ENCODE measurements at places on chromosomes 13 and 19.

DNA sequence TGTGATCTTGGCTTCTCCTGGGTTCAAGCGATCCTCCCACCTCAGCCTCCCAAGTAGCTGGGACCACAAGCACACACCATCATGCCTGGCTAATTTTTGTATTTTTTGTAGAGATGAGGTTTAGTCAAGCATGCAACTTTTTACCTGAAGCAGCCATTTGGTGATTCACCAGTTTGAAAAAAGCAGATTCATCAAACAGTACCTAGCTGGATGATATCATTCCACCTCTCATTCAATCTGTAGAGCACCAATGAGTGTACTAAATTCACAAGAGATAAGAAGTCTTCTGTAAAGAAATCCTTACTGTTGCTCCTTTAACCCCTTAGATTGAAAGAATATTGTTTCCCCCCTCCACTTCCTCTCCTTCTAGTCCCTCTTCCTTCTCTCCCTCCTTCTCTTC lies 261.1 kb upstream of the RFC3 start:
- DNase-seq: peak; percentile 8

- no peak for DNase-seq
These were observed at the start of gene OR10H3 for GRCh38 chr19:15737722-15738121. Gene OR10H3, plus strand, starts transcription at chr19:15737985. Its CDS starts 3,408 bp downstream, at chr19:15741393.

GRCh38 chr13:25701304-25701703 lies 329.5 kb downstream of the ATP8A2 start:
- no peak for DNase-seq

GRCh38 chr19:55188625-55189024 lies 8.5 kb upstream of the SYT5 start:
- peak; percentile 68 for DNase-seq

- no peak for DNase-seq
These were observed 12.4 kb downstream of the DPRX start for GRCh38 chr19:53644061-53644816.

- no peak for DNase-seq
These were observed 37.3 kb upstream of the GTF2F2 start for GRCh38 chr13:45082964-45083363.

- DNase-seq: no peak
These were observed 501.5 kb downstream of the SUCLA2 start for GRCh38 chr13:47499358-47500150.

- DNase-seq: peak; percentile 49
These were observed 5.1 kb upstream of the KLF2 start for GRCh38 chr19:16319481-16319880.

- DNase-seq: no peak
These were observed 45.5 kb downstream of the IER2 start for GRCh38 chr19:13195678-13196077.

- no peak for DNase-seq
These were observed 261.6 kb downstream of the SLITRK1 start for GRCh38 chr13:83620530-83621220.

DNA sequence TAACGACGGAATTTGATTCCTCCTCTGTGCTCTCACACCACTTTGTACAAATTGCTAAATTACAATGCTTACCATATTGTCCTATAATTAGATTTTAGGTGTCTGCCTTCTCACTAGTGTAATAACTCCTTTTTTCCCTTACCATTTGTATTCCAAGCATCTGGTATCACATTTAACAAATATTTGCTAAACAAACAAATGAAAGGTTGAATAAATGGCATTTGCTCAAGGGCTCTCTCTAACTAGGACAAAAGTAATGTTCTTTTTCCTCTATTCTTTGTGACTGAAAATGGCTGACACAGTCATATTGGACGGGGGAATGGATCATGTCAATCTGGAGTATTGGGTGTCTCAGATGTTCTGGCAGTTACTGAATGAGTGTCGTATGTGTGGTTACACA lies 99.7 kb downstream of the ENOX1 start:
- no peak for DNase-seq

DNA sequence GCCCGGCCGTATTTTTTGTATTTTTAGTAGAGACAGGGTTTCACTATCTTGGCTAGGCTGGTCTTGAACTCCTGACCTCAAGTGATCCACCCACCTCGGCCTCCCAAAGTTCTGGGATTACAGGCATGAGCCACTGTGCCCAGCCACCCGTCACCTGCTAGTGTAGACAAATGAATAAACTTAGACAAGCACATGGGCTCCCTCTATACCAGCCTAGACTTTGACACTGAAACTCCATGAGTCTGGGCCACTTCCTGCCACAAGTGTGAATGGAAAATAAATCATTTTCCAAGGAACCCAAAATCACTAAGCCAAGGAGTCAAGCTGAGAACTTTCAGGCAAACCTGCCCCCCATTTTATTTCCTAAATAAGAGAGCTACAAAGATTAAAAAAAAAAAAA lies 27.0 kb upstream of the TPT1 start:
- DNase-seq: no peak

DNA sequence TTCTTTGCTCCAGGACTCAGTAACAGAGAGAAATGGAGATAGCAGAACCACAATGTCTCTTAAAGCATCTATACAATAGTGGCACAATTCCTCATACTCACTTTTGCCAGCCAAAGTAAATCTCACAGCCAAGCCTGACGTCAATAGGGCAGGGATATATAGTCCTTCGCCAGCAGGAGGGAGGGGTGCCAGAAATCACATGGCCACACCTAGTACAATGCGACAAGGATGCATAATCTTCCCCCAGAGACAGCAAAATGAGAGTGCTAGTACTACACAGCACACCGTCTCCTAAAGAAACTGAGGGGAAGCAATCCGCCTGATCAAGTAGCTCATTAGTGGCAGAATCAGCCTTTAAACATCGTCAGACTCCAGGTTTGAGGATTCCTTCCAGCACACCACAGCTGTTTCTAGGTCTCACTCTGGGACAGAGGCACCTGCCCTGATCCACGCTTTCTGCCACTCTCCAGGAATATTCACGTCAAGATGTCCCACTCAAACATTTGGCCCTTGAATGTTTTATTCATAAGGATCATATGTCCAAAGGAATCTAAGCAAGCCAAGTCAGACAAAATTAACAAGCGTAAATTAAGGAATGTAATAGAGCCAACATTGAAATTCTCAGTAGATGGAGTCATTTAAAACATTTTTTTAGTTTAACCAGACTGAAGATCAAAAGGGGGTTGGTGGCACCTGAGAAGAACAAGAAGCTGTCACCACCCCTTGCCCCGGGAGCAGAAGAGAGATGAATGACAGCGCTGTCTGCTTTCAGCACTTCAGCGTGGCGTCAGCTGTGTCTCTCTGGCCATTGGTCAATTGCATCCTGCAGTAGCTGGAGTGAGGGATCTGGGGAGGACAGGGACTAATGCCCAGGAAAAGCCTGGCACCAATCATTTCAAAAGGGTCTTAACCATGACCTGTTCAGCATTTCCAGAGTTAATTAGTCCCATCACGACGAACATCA lies 63.5 kb upstream of the SERP2 start:
- DNase-seq: peak; percentile 24

- DNase-seq: no peak
These were observed 1.6 kb downstream of the TNFSF9 start for GRCh38 chr19:6532244-6532999.

DNA sequence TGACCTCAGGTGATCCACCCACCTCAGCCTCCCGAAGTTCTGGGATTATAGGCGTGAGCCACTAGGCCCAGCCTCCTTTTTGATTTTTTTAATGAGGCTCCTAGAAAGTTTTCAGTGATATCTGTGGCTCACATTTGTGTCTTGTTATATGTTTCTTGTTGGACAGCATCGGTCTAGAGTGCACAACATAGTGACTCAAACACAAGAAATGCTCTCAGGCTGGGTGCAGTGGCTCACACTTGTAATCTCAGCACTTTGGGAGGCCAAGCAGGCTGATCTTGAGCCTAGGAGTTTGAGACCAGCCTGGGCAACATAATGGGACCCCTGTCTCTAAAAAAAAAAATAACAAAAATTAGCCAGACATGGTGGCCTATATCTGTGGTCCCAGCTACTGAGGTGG lies 8.2 kb downstream of the PHF11 start:
- no peak for DNase-seq

DNA sequence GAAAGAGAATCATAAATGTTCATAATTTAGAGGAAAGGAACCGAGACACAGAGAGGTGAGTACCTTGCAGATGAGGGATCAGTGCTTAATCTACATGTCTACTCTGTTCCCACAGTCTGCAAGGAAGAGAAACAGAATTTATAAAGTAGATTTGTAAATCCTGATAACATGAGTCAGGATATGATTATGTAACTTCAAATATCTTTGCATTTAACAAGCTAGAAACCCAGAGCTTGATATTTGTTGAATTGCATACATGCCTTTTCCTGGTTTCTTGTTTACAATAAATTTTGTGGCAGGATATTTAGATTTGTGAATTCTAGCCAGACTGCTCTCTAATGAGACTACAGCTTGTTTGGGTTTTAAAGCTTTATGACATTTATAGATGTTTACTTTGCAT lies 219.2 kb downstream of the ENOX1 start:
- DNase-seq: no peak

GRCh38 chr19:51246164-51246552 lies 4.7 kb upstream of the SIGLECL1 start:
- DNase-seq: peak; percentile 57

GRCh38 chr13:64074971-64075474 lies 2659.4 kb upstream of the PCDH20 start:
- DNase-seq: no peak

GRCh38 chr13:34933349-34933748 lies 8.7 kb upstream of the NBEA start:
- DNase-seq: no peak

- DNase-seq: no peak
These were observed 11.4 kb downstream of the ZNF331 start for GRCh38 chr19:53549340-53549739.

GRCh38 chr13:92941167-92941566 lies 285.4 kb upstream of the GPC6 start:
- DNase-seq: no peak

- no peak for DNase-seq
These were observed 1.6 kb upstream of the CFAP97D2 start for GRCh38 chr13:114177245-114178010.

All from dermis blood vessel endothelial cell (primary cell).